A673 (cell line): ENCODE measurements at places on chromosomes 6 and 20. TPM values are rescaled to one million over a fixed set of nuclear protein-coding genes. Genes with fewer than 3 reads are reported as not detected.

DNA sequence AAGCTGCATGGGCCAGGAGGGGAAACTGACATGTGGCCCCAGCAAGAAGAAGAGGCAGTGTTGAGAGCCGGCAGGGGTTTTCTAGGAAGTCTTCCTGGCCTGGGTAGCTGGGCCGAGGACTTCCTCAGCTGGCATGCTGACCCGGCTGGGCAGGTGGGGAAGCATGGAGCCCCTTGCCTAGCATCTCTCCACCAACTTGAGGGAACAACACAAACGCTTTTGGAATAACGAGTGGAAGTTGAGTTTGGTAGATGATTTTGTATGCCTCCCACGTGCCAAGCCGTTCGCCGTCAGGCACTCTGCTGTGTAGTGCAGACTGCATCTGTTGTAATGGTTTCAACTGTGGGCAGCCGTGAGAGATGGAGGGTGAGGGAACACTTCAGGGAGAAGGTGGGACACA, 7.3 kb downstream of the TMEM181 start:
- H3K27ac ChIP-seq, result no peak overlapping the region
- H3K27me3 ChIP-seq, result no peaks in the 10 kb centered on the region
- DNase-seq, result no peak
- H3K4me3 ChIP-seq, result no peak overlapping the region

The LIN28B gene
- total RNA-seq, result 21.6 and 21.7 TPM in 2 replicates

The B3GAT2 gene
- total RNA-seq, result not detected in 2 replicates

The KATNA1 gene
- 28.3 and 28.7 TPM in 2 replicates for total RNA-seq

DNA sequence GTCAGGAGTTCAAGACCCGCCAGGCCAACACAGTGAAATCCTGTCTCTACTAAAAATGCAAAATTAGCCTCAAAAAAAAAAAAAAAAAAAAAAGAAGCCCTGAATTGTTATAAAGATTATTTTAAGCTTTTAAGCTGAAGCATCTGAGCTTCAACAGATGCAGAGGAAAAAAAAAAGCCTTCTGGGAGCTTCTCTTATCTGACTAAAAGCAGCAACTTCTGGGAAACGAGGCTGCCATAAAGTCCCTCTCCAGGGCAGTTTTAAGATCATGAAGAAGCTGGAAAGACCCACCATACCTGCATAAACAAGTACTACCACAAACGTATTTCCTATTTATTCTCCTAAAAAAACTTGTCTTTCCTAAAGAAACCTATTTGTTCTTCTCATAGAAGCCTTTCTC, 3.6 kb downstream of the SERINC3 start:
- no peaks in the 10 kb centered on the region for H3K27me3 ChIP-seq
- no peak for DNase-seq
- peaks cover 11% of the 10 kb centered on the region for H3K4me1 ChIP-seq
